Activated effector memory CD4-positive, alpha-beta T cell treated with Interleukin-2 at 50 U/mL for 16 hours (primary cell): ENCODE measurements at places on chromosomes 4 and X.

DNA sequence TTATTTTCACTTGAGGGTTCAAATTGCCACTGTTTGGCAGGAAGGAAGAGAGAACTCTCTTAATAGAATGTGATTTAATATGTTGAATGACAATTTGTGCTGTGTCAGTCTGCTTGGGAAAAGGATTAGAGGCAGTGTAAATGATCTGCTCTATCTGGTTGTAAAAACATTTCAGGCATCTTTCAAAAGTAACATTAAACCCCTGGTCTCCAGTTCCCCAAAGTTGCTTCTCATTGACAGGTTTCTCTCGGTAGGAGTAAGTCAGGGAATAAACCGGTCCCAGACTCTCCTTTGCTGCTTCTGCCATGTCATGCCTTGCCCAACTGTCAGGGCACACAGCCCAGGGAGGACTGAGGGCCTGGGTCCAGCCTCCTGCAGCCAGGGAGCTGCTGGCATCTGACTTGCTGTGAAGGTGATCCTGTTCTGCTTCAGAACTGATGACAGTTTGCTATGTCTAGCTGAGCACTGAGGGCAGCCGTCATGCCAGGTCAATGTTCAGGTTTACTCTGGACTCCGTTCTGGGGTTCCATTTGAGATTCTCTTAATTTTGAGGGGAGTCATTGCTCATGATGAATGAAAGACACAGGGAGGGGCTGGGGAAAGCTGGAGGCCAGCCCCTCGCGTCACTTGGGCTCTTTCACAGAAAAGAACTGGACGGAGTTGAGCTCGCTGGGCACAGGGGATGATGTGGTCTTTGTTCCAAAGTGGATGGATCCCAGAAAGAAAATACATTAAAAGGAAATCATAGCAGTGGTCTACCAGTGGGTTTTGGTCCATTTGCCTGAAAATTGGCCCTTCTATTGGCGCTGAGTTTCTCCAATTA, 312.4 kb downstream of the ARHGAP10 start:
- DNase-seq, result no peak

DNA sequence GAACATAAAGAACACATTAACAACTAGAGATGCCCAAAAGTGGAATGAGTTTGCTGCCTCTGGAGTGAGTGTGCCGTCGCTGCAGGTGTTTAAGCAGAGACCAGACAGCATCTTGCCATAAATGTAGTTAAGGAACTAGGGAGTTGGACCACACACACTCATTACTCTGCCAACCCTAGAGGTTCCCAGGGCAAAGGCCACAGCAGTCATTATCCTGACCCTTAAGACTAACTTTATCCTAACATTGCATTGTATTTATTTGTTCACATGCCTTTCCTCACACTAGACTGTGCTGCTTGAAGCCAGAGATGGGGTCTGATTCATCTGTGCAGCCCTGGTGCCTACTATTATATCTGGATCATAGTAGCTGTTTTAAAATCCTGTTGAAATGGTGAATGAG, 16.9 kb upstream of the PLA2G12A start:
- DNase-seq, result no peak

DNA sequence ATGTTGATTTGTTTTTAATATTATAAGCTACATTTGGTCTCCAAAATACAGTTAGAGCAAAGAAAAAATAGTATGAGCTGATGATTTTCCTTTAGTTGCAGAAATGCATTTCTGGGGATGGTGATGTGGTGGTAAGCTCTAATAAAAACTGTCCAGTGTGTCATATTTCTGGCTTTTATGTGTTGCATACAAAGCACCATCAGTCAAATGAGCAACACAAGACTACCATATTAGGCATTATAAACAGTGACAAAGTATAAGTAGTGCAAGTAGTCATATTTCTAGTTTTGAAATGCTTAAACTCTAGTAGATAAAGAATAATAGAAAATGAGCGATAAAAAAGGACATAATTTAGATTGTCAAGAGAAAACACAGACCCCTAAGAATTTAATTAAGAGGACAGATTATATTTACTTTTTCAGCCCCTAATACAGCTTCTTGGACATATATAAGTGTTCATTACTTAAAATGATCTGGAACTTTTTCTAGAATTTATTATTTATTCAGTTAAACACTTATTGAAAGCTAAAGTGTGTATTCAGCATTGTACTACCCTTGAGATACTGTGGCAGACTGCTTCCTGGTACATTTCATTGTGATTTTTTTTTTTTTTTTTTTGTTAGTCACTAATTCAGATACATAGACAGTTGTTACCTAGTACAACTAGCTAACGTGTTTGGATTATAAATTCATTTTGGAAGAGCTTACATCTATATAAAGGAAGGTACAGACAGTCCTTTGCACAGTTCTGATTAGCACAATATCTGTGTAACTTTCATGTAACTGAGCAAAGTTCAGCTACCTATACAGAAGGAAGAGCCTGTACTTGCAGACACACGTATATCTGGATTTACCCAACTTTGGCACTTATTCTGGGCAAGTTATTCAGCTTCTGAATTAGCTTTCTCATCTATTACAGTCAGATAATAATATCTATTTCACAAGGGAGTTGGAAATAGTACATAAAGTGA, 22.3 kb downstream of the RAP1GDS1 start:
- no peak for DNase-seq

- DNase-seq, result no peak
Observed at GRCh38 chr4:40992472-40993295, 221.7 kb downstream of the APBB2 start.

DNA sequence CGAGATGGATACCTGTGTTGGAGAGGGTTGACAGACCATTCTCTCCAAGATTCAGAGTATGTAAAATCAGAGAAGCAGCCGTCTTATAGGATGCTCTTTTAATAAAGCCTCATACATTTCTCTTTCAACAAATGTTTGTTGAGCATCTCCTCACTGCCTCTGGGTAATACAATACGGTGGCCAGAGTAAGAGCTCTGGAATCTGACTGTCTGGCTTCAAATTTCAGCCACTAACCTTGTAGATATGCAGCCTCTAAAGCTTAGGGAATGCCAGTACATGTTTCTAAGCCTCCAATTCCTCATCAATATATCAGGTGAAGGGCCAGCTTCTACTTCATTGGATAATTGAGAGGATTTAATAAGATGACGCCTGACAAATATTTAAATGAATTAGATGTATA, 61.3 kb downstream of the CLNK start:
- DNase-seq, result no peak

- DNase-seq, result no peak
Observed at GRCh38 chrX:17206584-17206983, 168.4 kb upstream of the NHS start.

DNA sequence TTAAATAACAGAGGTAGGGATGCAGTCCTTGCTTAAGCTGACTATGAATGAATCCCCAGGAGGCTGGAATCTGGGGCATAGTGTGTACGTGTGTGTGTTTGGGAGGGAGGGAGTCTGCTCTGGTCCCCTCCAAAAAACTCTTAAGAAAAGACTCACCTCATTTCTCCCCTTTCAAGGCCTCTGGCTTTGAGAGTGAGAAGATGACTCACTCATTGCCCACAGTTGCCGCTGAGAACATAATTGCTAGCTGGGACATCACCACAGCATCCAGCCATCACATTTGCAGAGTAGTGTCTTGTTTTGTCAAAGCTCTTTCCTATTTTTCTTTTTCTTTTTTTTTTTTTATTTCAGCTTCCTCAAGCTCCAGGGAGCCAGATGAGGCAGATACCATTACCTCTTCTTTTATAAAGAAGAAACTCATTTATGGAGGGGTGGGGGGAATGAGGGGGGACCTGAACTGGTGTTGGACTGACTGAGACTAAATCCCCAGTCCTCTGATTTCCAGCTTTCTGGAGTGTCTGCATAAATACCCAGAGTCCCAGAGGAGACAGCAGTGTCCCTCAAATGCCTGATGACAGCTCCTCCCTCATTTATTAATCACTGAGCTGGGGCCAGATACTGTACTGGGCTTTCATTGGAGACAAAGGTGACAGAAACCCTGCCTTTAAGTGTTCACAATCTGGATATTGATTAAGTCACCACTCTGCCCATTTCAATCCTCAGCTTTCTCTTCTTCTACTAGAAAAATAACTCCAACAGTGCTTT, 61.9 kb upstream of the LAS1L start:
- peak; percentile 24 for DNase-seq

- no peak for DNase-seq
Observed at GRCh38 chr4:83454686-83455085, 937 bp downstream of the HELQ start.

DNA sequence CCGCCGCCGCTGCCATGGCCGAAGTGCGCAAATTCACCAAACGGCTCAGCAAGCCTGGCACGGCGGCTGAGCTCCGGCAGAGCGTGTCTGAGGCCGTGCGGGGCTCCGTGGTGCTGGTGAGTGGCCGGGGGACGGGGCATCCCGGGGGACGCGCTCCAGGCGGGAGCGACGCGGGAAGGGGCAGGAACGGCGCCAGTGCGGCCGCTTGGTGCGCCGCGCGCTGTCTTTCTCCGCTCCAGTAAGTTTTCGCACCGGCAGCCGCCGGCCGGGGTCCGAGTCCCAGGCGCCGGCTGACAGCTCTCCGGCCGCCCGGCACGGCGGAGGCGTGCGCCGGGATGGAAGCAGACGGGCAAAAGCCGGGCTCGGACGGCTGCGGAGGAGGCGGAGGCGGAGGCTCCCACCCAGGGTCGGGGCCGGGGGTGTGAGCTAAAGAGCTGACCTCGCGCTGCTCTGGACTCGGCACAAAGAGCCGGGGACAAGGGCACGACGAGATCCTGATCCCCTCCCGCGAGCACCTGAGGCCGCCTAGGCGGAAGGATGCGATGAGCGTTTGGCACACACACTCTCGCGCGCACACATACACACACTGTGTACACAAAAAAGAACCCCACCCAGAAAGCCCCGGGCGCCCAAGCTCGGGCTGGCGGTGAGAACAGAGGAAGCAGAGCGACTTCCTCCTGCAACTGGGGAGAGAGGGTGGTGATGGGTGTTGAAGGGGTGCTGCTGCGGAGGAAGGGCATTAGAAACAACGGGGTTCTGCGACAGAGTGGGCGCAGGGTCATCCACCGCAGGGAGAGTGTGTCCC, 545 bp downstream of the DOCK11 start:
- peak; percentile 76 for DNase-seq

GRCh38 chr4:117893207-117893606, 141.1 kb upstream of the NDST3 start:
- DNase-seq, result no peak

GRCh38 chr4:26746802-26747213, 113.8 kb upstream of the STIM2 start:
- no peak for DNase-seq

DNA sequence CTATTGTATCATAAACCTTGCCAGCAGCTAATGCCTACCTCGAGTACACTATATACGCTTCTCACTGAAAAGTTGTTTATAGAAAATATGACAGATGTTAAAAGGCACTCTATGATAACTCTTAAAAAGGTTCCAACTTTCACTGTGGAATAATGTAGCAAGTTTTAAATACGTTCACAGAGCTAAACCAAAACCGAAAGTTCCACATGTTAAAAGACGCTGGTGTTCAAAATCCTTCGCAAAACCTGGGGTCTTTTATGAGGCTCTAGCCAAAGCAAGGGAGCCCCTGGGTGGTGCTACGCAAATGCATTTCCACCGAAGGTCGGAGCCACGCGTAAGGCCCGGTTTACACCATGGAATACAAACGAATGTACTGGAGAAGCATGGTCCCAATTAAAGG, 103.7 kb upstream of the TENM3 start:
- DNase-seq, result no peak

GRCh38 chr4:141884070-141884469, 247.7 kb downstream of the IL15 start:
- DNase-seq, result no peak

- no peak for DNase-seq
Observed at GRCh38 chr4:46211406-46211805, 87.6 kb upstream of the GABRG1 start.

DNA sequence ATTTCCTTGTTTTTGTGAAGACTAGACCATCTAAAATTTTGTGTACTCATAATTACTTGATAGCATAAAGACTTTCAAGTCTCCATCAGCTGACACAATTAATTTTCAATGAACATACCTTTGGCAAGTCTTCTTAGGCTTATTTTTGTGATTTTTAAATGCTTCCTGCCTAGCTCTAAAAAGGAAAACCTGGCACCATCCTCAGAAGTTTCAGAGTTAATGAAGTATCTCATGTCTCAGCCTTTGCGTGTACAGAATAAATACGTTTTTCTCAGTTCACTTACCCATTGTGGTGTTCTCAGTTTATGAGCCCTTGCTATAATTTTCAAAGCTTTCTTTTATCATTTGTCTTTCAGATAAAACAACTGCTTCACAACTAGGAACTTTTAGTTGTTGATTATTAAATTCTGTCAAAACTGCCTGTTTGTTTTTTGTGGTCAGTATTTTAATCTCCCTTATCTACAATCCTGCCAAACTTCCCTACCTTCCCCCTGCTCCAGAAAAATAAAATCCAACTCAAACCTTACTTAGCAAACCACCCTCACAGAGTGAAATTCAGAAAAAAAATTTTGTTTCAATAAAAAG, 21.6 kb downstream of the ADD1 start:
- DNase-seq, result no peak

DNA sequence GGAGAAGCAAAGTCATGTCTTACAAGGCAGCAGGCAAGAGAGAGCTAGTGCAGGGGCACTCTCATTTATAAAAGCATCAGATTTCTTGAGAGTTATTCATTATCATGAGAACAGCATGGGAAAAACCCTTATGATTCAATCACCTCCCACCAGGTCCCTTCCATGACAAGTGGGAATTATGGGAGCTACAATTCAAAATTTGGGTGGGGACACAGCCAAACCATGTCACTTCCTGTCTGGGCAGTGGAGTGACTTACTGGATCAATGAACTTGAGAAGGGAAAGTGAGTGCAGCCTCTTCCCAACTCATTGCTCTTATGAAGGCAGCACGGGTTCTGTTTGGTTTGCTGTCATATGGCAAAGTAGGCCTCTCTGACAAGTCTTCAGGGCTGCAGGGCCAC, 261.8 kb upstream of the TAPT1 start:
- no peak for DNase-seq

DNA sequence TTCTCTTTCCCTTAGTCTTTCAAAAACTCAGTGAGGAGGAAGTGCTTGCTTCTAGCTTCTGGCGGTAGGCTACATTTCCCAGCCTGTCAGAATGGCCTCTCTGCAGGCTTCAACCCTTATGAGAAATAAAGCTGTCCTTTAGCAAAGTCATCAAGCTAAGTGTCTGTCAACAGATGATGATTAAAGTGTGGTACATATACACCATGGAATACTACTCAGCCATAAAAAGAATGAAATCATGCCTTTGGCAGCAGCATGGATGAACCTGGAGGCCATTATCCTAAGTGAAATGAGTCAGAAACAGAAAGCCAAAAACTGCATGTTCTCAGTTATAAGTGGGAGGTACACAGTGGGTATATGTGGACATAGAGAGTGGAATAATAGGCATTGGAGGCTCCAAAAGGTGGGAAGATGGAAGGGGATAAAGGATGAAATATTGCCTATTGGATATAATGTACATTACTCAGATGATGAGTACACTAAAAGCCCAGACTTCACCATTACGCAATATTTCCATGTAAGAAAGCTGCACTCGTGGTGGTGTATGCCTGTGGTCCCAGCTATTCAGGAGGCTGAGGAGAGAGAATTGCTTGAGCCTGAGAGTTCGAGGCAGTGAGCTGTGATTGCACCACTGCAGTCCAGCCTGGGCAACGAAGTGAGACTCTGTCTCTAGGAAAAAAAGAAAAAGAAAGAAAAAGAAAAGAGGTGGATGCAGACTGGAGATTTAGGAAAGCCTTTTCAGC, 7.9 kb downstream of the TRIM2 start:
- DNase-seq, result no peak
